ENCODE measurements at places on chromosomes 2 and 18.

DNA sequence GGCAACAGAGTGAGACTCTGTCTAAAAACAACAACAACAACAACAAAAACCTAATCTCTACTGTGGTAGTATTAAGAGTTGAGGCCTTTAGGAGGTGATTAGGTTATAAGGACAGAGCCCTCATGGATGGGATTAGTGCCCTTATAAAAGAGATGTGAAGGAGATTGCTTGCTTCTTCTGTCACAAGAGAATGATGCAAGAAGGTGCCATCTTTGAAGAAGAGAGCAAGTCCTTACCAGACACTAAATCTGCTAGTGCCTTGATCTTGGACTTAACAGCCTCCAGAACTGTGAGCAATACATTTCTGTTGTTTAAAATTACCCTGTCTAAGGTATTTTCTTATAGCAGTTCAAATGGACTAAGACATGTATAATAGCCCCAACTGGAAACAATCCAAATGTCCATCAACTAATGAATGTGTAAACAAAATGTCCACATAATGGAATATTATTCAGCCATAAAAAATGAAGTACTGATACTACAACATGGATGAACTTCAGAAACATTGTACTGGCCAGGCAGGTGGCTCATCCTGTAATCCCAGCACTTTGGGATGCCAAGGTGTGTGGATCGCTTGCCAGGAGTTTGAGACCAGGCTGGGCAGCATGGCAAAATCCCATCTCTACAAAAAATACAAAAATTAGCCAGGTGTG, 1.6 kb upstream of the ARHGEF33 start:
- DNase-seq: no peak

DNA sequence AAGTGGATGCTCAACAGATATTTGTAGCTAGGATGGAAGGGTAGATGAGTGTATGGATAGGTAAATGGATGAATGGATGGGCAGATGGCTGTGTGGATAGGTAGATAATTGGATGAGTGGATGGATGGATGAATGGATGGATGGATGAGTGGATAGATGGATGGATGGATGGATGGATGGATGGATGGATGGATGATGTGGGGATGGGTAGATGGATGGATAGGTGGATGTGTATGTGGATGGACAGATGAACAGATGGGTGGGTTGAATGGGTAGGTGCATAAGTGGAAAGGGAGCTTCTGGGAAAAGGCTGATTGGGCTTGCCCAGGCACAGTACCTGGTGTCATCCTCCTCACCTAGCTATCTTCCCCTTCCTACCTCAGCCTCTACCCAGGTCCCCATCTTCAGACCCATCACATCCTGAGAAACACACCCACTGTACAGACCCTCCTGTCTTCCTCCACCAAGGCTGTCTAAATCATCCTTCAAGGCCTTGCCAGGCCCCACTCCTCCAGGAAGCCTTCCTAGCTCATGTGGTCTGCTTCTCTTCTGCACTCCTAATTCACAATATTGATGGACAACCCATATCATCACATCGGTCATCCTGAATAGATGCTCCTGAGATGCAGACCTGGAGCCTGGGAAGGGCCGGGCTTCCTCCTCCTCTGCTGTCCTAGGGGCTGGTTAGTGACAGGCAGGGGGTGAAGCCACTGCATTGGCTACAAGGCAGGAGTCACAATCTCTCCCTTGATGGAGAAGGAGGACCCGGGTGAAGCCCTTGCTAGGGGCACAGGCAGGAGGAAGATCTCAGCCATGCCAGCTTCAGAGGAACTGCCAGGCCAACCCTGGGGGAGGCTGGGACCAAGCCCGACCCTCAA, 49.4 kb downstream of the SMAD7 start:
- DNase-seq: no peak

DNA sequence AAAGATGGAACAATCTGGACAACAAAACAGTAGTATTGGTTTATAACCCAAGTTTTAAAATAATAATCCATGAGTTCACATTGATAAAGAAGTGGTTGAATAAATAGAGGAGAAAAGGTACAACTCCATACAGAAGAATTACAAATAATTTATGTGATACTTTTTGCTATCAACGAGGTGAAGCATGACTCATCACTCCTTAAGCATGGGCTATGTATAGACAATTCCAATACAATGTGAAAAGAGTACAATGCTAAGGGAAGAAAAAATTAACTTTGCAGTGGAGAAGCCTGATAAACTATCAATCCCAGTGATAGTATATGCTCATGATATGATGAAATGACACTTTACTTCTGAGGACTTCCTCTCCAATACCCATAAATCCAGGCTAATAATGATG, 312.9 kb downstream of the GULP1 start:
- no peak for DNase-seq

- no peak for DNase-seq
Observed at GRCh38 chr2:222504719-222505118, 80.4 kb downstream of the SGPP2 start.

DNA sequence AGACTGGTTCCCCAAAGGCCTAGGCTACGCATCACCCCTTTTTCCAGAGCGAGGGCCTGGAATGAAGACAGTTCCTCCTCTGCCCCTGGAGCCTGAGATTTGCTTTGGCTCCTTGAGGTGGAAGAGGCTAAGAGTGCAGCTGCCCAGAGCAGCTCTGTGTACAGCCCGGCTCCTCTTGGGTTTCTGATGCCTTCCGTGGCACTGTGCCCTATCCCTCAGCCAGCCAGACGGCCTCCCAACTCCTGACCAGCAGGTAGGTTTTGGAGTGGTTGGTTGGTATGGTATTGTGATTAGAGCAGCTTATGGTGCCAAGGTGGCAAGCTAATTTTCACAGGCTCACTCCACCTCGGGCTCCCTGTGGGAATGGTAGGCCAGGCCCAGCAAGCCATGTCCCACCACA, 112.2 kb downstream of the TANC1 start:
- no peak for DNase-seq

DNA sequence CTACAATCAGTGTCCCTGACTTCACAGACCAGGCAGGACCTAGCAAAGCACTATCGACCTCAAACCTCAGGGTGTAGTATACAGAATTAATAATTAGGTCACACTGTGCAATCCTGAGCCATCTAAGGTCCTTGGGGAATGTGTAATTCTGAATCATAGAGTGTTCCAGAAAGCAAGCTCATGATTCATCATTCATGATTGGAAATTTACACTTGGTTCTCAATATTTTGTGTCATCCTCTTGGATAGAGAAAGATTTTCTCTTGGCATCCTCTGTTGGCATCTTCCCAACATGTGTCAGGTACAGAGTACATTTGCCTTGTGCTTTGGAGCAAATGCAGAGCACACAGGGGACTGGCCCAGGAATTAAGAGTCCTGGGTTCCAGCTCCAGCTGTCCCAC, 245.0 kb upstream of the NT5C1B start:
- DNase-seq: no peak

GRCh38 chr18:62730941-62731340, 15.6 kb downstream of the PHLPP1 start:
- no peak for DNase-seq

- no peak for DNase-seq
Observed at GRCh38 chr2:156884216-156884615, 373.3 kb upstream of the GALNT5 start.

DNA sequence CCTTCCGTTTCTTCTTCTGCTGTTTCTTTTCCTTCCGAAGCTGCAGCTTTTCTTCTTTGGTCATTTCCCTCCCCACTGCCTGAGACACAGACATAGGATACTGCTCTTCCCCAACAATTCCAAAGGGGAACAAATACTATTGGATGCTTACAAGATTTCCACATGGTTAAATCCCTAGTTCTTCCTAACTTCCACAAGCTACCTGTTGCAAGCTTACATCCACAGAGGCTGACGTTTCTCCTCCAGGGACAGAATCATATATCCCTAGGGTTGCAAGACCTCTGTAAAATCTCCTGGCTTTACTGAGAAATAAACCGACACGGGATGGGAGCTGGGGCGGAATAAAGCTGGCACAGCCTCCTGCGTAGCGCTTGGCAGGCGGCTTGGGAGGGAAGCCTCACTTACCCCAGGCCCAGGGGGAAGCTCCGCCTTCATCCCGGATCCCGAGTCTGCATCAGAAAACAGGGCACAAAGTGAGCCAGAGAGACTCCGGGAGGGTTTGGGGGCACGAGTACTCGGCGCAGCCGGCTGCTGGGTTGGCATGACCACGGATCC, 590 bp downstream of the EIF2B4 start:
- no peak for DNase-seq

- no peak for DNase-seq
Observed at GRCh38 chr2:66577321-66578053, 142.6 kb downstream of the MEIS1 start.

DNA sequence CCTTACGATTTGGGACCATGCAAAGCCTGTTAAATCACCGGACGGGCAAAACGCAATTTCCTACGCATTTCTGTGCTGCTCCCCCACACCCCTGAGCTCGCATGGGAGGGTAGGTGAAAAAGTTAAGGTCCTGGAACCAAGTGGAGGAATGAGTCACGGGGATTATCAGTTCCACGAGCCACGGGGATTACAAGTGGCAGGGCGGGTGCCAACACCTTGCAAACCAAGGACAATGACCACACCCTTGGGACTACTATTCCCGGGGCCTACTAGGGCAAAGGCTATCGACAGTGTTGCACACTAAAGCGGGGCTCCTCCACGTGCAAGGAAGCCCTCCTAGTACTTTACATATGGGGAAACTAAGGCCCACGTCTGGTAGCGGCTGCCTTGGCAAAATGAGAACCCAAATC, 447 bp downstream of the RETSAT start:
- no peak for DNase-seq

GRCh38 chr2:33877348-33878016, 278.4 kb upstream of the FAM98A start:
- no peak for DNase-seq

DNA sequence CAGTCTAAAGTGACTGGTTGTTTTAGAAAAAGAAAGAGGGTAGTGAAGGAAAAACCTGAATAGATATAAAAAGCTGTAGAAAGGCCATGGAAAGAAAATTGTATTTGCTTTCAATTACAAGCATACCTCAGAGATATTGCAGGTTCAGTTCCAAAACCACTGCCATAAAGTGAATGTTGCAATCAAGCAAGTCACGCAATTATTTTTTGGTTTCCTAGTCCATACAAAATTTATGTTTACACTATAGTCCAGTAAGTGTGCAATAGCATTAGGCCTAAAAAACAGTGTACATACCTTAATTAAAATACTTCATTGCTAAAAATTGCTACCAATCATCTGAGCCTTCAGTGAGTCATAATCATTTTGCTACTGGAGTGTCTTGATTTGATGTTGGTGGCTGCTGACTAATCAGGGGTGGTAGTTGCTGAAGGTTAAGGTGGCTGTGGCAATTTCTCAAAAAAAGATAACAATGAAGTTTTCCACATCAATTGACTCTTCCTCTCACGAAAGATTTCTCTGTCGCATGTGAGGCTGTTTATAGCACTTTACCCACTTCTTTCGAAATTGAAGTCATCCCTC, 2003.8 kb upstream of the PIK3C3 start:
- no peak for DNase-seq

DNA sequence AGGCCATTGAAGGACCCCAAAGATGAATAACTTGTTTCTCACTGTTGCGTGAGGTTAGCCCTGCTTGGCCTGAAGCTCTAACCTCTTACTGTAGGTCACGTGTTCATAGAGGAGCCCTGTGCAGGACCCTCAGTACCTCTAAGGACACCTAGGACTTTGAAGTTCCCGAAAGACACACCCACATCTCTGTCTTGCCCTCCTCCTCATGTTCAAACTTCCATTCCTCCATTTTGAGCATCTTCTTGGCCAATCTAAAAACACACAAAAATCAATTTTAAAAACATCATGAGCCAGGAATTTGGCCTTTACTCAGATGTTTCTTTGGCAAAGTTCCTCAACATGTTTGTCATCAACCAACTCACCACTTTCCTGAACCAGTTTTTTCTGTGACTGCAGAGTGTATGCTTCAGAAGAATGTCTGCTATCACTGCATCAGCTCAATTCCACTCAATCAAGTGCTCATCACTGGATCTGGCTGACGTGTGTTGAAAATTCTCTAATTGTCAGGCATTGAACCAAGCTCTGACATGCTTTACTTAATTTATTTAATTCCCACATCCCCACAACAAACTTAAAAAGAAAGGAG, 101.6 kb downstream of the AP1S3 start:
- DNase-seq: no peak

DNA sequence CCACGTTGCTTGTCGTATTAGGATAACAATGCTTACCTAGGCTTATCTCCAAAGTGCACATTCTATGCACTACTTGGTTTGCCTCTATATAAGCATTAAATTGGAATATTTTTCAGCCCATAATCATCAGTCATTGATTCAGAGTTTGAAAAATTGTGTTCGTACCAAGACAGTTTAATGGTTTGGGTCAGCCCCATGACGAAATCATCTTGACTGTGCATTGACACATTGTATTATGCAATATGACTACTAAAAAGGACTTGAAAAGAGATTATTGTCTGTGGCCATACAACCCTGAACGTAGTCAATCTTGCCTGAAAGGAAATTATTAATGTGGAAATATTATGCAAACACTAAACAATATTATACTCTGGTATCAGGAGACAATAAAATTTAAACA, 141.3 kb downstream of the EML6 start:
- no peak for DNase-seq

DNA sequence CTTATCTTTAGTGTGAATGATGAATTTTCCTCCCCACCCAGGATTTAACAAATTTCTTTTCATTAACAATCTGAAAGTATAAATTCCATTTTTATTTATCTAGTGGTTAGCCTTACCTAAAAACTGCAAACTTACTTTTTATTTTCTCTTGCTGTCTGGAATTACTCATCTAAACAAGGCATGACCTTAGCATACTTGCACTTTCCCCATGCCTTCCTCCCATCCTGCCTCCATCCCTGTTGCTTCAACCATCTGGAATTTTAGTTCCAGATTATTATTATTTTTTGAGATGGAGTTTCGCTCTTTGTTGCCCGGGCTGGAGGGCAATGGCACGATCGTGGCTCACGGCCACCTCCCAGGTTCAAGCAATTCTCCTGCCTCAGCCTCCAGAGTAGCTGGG, 35.6 kb downstream of the GDF7 start:
- DNase-seq: no peak

- DNase-seq: no peak
Observed at GRCh38 chr2:103784261-103784660, 1022.4 kb downstream of the TMEM182 start.

- DNase-seq: no peak
Observed at GRCh38 chr2:144084114-144084661, 435.7 kb downstream of the ZEB2 start.

GRCh38 chr2:75561566-75562512, 1.1 kb upstream of the EVA1A start:
- no peak for DNase-seq

GRCh38 chr2:72988041-72988440, 70.7 kb downstream of the EMX1 start:
- no peak for DNase-seq

DNA sequence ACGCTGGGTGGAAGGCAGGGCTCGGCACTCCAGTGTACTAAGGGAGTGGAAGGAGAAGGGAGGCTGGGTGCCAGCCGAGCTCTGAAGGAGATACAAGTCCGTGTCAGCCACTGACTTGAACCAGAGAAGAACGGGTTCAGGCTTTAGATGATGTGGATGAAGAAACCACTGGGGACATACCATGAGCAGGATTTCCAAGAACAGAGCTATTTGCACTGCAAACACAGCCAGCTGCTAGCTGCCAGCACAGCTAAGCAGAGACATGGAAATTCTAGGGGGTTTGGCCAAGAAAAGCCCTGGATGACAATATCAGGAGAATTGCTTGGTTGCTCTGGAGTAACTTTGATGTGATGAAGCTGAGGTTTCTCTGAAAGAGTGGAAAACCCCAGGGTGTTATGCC, 5.2 kb downstream of the CD207 start:
- DNase-seq: no peak

GRCh38 chr2:164661349-164661748, 40.1 kb upstream of the GRB14 start:
- DNase-seq: no peak
